WTC11 (cell line): ENCODE measurements at places on chromosomes 5 and 9.

DNA sequence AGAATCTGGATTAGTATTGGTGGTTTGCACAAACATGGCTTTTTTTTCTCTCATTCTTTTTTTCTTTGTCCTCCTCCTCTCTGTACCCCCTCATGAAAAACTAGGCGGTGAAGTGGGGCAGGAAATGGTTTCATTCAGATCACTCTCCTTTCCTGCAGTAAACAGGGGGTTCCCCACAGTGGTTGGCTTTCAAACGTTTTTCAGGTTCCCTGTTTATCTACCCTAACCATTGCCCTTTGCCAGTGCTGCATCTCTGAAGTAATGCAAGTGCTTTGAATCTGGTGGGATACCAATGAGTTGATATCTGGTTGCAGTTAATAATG, 29.8 kb downstream of the NR4A3 start:
- no peak for DNase-seq

DNA sequence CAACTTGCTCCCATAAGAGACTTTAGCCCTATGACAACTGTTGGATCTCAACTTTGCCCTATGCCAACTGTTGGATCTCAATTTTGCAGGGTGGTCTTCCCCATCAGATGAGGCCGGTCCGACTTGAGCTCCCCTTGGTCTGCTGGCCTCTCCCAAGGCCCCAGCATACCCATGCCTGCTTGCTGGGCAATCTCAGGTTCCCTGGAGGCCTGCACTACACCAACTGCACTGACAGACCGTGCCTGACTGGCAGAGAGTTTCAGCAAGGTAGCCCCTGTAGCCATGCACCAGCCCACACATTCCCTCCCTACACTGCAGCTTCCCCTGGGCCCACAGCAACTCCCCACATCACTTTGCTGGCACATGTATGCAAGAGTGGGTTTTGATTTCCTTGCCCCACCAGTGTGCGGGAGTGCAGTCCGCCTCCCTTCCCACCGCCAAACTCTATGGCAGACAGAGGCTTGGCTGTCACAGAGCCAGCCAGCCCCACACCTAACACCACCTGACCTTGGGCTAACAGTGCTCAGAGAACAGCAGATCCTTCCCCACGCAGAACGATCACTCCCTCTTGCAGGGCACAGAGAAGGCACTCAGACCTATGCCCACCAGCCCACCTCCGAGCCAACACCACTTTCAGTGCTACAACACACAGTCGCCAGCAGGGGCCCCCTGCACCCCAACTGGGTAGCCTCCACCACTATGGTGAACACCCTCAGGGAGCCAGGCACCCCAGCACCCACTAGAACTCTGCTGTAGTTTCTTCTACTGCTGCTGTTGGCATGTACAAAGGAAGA, 279.9 kb upstream of the COX7C start:
- DNase-seq = peak; percentile 39

GRCh38 chr5:35302544-35302943, 72.3 kb upstream of the PRLR start:
- DNase-seq = no peak

DNA sequence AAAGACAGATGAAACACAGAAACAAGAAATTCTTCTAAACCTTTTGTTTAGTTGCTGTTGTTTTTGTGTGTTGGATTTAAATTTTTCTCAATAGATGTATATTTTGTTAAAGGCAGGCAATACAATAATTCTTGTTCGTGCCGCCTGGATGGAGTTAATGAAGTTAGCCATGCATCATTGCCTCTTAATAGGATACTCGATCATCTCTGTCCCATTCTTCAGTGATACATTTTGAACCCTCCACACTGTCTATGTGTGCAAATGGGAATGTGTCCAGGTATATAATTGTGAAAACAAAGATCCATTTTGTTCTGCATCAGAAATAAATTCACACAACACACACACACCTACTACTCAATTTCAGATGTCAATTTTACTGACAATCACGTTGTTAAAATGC, 186.6 kb upstream of the ADAMTS16 start:
- DNase-seq = no peak

DNA sequence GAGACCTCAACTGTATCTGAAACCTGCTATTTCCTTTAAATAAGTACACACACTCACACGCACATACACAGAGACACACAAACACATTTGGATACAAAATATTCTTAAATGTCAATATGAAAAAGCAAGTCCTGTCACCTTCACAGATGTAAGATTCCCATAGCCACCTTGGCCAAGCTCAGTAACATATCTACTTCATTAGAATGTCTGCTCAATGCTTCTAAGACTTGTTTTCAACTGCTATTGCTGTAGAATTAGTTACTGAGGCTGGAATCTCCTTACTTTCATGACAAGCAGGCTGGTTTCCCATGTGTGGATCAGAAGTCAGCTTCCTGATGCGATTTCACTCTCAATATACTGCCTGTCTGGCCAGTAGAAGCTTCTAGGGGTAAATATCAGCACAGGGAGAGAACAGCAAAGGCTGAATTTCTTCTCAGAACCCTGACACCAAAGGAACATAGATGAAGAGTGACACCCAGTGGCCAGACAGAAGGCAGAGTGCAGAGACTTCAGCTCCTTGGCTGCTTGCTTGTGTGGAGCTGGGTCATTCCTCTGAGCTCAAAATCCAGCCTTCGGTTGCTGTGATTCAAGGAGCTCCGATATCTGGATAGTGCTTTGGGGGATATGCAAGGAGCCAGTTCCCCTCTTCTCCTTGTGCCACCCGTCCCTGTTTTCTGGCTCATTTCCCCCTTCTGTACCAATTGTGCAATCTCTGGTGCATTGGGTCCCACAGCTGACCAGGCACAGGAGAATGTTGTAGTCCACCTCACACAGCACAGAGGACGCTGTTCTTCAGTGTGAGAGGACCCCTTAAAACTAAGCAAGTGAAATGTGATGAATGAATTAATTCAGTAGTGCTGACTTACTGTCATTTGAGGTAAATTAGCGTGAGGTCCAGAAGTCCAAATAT, 26.6 kb upstream of the ABLIM3 start:
- DNase-seq = peak; percentile 59

DNA sequence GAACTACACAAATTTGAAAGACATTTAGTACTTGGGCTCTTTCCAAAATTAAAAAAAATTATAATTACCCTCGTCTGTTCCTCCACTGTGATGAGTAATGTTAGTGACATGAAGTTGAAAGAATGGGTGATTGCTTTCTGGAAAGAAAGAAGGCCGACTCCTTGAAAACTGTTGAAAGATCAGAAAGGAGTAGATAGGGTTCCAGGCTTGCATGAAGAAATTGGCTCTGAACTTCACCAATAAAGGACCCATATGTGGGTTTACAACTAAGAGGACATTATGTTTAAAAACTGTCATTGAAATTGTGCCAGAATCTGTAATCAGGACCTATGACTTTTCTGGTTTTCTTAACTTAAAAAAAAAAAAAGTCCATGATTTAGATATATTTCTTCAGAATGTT, 20.7 kb upstream of the MOCS2 start:
- DNase-seq = no peak

- no peak for DNase-seq
Observed at GRCh38 chr5:124675931-124676846, 70.2 kb downstream of the ZNF608 start.

DNA sequence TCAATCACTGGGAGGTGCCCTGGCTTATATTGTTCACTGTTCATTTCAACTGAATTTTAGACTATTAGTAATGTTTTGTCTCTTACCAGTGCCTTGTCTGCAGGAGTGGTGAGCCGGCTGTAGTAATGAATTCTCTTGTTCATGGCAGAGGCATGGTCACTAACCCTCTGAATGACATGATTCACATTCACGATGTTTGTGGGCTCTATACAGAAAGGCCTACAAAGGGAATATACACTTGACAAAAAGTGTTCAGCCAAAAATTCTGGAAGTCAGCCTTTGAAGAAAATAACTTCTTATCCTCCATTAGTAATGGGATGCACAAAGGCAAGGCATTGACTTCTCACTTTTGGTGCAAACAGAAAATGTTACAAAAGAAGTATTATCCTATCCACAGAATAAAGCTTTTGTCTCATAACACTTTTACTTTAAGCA, 39.6 kb downstream of the SLC38A9 start:
- DNase-seq = no peak

GRCh38 chr5:94693043-94693822, 74.8 kb downstream of the SLF1 start:
- DNase-seq = no peak

DNA sequence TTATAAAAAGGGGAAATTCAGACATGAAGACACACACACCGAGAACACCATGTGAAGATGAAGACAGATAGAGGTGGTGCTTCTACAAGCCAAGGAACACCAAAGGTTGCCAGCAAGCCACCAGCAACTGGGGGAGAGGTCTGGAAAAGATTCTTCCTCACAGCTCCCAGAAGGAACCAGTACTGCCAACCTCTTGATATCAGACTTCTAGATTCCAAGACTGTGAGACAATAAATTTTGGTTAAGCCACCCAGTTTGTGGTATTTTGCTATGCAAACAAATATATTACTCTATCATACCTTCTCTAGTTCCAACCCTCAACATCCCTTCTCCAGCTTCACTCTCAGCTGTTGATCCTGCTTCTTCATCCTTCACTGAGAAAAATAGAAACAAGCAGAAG, 451.1 kb downstream of the EBF1 start:
- no peak for DNase-seq

- no peak for DNase-seq
Observed at GRCh38 chr9:128113526-128114325, 13.8 kb downstream of the PTGES2 start.

- no peak for DNase-seq
Observed at GRCh38 chr5:110544603-110545002, 181.9 kb downstream of the TMEM232 start.

DNA sequence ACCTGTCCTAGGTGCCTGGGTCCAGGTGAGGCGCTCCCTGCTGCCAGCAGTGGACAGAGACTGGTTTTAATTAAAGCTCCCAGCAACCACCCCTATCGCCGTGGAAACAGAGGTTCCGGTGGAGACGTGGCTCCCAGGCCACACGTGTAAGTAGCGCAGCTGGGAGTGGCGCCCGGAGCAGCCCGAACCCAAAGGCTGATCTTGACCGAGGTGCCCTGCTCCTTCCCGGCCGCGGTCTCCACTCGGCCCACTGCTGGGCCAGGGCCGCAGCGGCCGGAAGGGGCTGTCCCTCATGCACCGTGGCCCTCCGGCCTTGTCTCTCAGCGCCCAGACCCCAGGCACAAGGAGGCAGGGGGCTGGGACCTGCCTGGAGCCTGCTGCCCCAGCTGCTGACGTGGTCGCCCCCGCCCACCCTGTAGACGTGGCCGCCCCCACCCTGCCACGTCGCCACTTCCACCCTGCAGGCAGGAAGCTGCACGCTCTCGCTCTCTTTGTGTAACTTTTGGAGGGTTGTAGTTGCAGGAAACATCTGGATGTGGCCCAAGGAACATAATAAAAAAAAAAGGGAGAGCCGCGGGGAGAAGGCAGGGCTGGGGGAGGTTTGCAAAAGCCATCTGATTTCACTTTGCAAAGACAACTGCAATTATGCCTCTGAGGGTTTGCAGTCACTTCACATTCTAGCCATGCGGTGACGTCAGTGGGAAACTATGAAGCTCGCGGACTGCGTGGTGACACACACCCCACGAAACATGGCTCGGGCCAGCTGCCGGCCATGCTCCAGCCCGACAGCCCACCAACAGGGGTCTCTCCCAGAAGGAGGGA, 129.9 kb downstream of the RXRA start:
- DNase-seq = no peak

DNA sequence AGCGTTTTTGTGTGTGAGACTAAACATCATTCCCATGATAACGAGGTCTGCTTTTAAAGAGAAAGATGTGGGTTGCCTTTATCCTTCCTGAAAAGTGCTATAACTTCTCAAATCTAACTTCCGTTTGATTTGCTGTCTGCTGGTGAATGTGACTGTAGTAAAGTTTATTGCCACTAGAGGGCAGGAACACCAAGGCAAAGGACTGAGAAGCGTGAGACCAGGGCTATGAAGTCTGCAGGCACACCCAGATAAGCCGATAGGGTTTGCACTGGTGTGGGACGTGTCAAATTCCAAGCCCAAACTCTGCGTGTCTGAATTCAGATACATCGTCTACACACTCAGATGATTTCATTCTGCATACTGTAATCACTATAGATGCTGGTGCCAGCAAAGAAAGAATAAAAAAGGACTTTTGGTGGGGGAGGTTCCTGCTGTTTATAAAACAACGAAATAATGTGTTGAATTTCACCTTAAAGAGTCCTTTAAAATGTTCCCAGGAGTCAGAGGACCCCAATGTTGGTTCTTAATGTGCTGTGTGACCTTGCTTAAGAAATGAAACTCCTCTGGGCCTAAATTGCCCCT, 87.2 kb downstream of the PTTG1 start:
- DNase-seq = peak; percentile 57

DNA sequence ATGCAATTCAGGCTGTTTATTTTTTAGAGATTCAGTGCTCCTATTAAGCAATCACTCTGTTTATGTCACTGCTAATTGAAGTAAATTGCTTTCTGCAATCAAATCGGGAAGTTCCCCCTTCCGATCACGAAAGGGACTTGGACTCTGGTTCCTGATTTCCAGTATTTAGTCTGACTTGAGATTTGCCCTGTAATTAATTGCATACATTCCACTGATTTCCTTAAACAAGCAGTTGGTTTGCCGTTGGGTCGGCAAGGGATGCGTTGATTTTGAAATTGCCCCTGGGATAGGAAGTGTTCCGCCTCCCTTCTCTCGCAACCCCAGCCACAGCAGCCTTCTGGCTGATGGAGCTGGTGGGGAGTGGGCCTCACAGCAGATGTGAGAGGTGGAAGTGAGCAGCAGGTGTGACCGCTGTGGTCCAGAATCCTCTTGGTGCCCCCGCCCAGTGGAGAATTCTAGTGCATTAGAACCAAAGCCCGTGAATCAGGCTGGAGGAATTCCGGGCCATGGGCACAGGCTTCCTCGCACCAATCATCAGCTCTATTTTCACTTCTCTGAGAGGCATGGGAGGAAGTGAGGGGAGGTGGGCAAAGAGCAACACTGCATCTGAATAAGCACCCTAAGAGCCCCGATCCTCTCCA, 102.5 kb downstream of the SPRY4 start:
- no peak for DNase-seq

DNA sequence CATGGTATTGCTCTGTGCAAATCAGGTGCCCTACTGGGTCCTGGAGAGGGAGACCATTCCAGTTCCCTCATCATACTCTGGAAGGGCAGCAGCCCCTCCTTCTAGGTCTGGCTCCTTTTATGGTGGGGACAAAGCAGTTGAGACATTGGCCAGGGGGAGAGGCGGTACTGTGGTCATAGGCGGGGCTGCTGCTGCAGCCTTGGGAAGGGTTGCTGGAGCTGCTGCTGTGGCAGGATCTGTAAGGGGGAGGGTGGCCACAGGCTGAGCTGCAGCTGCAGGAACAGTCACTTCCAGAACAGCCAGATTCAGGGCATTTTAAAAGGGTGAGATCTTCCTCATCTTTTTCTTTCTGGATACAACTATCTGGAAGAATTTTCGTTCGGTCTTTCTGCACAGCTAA, 233.0 kb upstream of the SGCD start:
- DNase-seq = peak; percentile 13

GRCh38 chr9:89953824-89954615, 349.2 kb downstream of the GADD45G start:
- DNase-seq = no peak

- DNase-seq = no peak
Observed at GRCh38 chr5:7706256-7706655, 144.7 kb downstream of the CFAP90 start.
